ENCODE measurements at places on chromosomes 12 and 14.

DNA sequence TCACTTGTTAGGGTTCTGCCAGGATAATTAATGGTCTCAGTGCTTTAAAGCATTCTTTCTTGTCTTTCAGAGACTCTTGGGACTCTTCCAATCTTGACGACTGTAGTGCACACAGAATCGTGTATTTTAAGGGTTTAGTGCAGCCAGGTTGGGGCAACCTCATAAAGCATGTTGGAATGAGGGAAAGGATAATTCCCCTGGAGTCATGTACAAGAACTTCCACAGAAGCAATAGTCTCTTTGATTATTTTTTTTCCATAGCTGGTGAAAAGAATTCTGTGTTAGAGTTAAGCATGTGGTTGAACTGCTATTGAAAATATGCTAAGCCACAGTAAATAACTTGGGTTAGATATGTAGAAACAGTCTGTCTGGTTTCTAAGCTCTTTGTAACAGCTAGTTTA, 246.8 kb upstream of the DAAM1 start:
- no peak for DNase-seq

- no peak for DNase-seq
Measured at GRCh38 chr12:34595749-34596733, 573.7 kb downstream of the ALG10 start.

DNA sequence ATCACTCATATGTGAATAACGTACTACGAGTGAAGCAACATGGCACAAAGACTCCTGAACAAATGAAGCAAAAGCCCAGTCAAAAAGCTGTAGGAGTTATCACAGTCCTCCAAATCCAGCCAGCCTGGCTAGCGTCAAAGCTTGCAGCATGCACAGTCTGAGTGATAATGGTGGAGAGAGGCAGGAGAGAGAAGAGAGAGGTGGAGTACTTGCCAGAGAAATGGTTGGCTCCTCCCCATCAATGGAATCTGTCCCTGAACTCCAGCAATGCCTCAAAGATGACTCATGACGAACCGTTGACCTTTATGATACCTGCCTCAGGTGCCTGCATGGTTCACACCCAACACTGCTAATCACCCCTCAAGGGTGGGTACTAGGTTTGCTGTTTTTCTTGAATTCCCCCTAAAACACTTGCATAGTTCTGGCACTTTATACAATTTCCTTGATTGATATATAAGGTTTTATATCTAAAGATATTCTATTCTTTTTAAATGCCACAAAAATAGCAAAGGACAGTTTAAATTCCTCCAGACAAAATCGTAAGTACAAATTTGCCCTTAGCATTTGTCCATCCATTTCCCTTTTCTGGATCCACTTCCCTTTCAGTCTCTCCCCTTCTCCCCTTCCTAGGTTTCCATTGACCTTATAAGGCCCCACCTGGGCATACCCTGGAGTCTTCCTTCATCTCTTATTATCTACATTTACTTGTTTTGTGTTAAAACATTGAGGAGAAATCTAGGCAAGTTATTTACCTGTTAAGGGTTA, 10.2 kb downstream of the ARHGDIB start:
- no peak for DNase-seq

- no peak for DNase-seq
Measured at GRCh38 chr14:23618415-23618988, 17.7 kb upstream of the DHRS2 start.

GRCh38 chr12:15605881-15606590, 183.2 kb downstream of the EPS8 start:
- DNase-seq: no peak

DNA sequence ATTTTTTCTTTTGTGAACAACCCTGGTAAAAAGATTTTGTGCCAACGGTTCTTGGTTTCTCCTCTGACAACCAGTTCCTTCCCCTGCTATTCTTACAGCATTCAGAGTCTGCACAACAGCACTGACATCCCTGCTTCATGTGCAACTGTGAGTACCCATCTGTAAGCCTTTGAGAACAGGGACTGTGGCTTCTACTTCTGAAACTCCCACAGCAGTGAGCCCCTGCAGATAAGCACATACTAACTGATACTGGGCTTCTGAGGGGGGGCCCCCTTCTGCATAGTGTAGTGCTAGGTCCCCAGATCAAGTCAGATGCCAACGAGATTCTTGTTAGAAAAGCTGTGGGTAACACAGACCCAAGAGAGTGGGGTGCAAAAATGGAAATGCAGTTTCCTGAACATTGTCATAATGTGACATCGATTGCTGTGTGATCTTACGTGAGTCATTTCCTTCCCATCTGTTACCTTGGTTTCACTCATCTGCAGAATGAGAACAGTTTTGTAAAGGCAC, 11.1 kb upstream of the NINJ2 start:
- peak; percentile 19 for DNase-seq

GRCh38 chr14:81093651-81094050, 127.1 kb downstream of the GTF2A1 start:
- DNase-seq: no peak

DNA sequence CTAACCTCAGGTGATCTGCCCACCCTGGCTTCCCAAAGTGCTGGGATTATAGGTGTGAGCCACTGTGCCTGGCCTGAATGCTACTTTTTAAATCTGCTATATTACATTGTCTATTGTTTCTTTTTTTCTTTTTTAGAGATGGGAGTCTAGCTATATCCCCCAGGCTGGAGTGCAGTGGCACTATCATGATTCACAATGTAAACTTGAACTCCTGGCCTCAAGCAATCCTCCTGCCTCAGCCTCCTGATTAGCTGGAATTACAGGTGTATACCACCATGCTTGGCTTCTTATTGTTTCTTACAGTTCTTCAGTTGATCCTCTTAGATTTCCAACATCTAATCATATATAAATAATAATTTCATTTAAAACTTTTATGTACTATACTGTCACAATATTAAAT, 15.3 kb upstream of the WDR20 start:
- no peak for DNase-seq

GRCh38 chr12:89082370-89082753, 269.9 kb downstream of the DUSP6 start:
- DNase-seq: no peak

GRCh38 chr12:88854260-88854659, 274.0 kb upstream of the KITLG start:
- no peak for DNase-seq

GRCh38 chr12:3196488-3196887, 119.3 kb downstream of the TSPAN9 start:
- DNase-seq: no peak

DNA sequence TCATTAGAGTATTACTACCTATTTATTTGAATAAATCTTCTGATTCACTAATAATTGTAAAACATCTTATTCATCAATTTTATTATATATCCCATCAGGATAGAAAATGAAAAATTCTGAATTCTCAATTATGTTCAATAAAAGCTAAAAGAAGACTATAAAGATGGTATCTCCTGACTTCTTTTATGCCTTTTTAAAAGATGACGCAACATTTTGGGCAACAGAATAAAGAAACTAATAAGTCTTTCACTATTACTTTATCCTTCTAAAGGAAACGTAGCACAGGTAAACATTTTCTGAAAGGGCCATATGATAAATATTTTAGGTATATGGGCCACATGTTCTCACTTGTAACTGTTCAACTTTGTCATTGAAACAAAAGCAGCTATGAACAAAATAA, 10.1 kb upstream of the ATXN7L3B start:
- DNase-seq: no peak

- DNase-seq: no peak
Measured at GRCh38 chr14:73233564-73233963, 3.7 kb upstream of the PAPLN start.

GRCh38 chr12:9669019-9669326, 540 bp upstream of the CLEC2D start:
- no peak for DNase-seq

- no peak for DNase-seq
Measured at GRCh38 chr12:3107954-3108353, 30.8 kb downstream of the TSPAN9 start.

DNA sequence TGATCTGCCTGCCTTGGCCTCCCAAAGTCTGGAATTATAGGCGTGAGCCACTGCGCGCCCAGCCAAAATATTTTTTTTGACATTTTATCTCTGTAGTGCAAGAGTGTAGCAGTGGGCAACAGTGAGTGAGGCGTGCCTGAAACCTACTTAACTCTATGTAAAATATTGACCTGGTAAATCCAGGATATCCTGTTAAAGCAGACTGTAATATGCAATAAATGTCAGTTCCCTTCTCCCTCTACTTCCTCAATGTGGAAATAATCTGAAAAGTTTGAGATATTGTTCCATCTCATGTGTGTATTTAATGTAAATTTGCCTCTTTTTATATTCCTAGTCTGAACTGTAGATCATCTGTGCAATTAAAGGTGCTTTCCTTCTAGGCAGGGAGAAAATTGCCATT, 9.5 kb upstream of the CDK17 start:
- DNase-seq: no peak

GRCh38 chr12:101763246-101763931, 24.1 kb upstream of the SYCP3 start:
- no peak for DNase-seq

DNA sequence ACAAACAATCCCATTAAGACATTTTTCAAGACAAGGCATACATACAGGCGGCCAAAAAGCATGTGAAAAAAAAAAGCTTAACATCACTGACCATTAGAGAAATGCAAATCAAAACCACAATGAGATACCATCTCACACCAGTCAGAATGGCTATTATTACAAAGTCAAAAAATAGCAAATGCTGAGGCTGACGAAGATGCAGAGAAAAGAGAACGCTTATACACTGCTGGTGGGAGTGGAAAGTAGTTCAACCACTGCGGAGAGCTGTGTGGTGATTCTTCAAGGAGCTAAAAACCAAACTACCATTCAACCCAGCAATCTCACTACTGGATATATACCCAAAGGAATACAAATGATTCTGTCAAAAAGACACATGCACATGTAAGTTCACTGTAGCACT, 216.7 kb downstream of the FOXG1 start:
- no peak for DNase-seq

DNA sequence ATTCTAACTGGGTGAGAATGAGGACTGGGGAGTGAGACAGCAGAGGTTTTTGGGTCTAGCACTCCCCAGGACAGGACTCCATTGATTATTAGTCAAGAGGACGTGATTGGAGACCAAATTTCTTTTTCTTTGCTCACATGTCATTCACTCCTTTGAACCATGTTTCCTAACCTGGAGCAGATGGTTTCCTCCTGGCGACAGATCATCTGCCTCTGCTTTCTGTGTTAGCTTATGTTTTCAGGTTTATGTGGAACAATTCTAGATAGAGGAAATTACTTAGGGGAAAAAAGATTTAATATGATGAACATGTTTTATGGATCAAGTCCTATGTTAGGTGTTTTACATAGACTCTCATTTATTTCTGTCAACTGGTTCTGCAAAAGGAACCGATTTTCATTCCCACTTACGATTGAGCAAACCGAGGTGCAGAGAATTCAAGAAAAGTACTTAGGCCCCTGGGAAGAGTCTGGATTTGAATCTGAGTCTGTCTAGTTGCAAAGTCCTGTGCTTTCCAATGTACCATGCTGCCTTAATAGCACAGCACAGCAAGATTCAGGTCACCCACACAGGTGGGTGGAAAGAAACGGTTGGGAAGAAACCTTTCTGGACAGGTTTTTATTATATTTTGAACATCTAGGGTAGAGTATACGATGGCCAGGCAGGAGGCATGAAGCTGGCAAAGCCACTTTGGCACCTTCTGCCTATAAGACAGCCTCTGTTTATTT, 30.8 kb downstream of the SMOC1 start:
- DNase-seq: no peak

DNA sequence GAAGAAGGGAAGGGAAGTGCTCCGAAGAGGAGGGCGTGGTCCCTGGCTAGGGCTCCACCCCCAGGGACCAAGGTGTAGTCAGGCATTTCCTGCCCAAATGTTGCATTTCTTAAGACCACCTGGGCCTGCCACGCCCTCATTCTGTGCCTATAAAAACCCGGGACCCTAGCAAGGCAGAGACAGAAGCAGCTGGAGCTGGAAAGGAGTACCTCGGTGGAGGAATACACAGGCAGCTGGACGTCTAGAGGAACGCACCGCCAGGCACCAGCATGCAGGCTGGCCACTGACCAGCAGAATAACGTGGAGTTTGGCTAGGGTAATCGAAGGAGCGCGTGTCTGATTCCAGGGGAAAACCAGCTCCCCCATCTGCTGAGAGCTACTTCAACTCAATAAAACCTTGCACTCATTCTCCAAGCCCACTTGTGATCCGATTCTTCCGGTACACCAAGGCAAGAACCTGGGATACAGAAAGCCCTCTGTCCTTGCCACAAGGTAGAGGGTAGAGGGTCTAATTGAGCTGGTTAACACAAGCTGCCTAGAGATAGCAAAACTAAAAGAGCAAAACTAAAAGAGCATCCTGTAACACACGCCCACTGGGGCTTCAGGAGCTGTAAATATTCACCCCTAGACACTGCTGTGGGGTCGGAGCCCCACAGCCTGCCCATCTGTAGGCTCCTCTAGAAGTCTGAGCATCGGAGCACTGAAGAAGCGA, 21.0 kb downstream of the CFL2 start:
- no peak for DNase-seq

- DNase-seq: peak; percentile 78
Measured at GRCh38 chr14:75278422-75279152, at the start of gene FOS. TSS of gene FOS (plus strand) at chr14:75278828. CDS start at chr14:75278983, 155 bp downstream.

GRCh38 chr12:132085291-132085635, 58.9 kb downstream of the DDX51 start:
- DNase-seq: no peak

DNA sequence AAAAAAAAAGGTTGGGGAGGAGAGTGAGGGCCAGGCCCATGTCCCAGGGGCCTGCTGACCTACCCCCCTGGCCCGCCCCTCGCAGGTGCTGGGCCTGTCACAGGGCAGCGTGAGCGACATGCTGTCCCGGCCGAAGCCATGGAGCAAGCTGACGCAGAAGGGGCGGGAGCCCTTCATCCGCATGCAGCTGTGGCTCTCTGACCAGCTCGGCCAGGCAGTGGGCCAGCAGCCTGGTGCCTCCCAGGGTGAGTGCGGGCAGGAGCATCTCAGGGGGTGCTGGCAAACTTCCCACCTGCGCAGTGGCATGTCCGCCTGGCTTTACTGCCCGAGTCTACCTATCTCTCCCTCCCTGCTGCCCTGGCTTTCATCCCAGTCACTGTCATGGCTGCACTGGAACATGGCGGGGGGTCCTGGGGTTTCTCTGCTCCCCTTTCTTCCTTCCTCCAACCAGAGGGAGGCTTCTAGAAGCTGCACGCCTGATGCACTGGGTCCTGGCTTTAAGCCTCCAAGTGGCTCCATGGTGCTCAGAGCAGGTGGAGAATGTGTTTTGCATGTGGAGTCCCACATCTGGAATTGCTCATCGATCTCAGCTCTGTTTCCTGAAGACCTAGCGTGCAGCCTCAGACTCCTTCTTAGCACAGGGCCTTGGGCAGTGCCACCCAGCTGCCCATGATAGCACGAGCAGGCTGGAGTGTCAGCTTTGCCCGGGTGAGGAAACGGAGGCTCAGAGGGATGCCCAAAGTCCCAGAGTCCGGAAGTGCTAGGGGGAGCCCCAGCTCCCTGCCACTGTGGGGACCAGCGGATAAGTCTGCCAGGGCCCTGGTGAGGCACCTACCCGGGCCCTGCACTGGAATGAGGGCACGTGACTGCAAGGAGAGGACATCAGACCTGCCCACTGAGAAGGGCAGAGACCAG, 46.3 kb downstream of the PHETA1 start:
- no peak for DNase-seq

Data from stimulated activated CD8-positive, alpha-beta memory T cell treated with anti-CD3 and anti-CD28 coated beads, Interleukin-7, amount 100 ng/mL, for 1 hour (primary cell).